Activated naive CD4-positive, alpha-beta T cell treated with Interleukin-2 at 50 U/mL for 16 hours (primary cell): ENCODE measurements at places on chromosomes 13 and 19.

- DNase-seq, result peak; percentile 73
Measured at GRCh38 chr19:7928741-7929701, 3.1 kb upstream of the CTXN1 start.

- DNase-seq, result peak; percentile 54
Measured at GRCh38 chr19:46821512-46822409, 28.9 kb downstream of the AP2S1 start.

GRCh38 chr13:73248711-73249580 is 190.1 kb downstream of the KLF5 start:
- DNase-seq, result no peak

GRCh38 chr13:44385401-44385800 is 11.8 kb downstream of the SERP2 start:
- no peak for DNase-seq

- DNase-seq, result no peak
Measured at GRCh38 chr13:100128373-100128772, 39.5 kb downstream of the PCCA start.

- DNase-seq, result no peak
Measured at GRCh38 chr19:54502518-54503048, at the start of gene LAIR2. Gene LAIR2, plus strand, starts transcription at chr19:54502831. Its CDS starts 88 bp downstream, at chr19:54502919.

DNA sequence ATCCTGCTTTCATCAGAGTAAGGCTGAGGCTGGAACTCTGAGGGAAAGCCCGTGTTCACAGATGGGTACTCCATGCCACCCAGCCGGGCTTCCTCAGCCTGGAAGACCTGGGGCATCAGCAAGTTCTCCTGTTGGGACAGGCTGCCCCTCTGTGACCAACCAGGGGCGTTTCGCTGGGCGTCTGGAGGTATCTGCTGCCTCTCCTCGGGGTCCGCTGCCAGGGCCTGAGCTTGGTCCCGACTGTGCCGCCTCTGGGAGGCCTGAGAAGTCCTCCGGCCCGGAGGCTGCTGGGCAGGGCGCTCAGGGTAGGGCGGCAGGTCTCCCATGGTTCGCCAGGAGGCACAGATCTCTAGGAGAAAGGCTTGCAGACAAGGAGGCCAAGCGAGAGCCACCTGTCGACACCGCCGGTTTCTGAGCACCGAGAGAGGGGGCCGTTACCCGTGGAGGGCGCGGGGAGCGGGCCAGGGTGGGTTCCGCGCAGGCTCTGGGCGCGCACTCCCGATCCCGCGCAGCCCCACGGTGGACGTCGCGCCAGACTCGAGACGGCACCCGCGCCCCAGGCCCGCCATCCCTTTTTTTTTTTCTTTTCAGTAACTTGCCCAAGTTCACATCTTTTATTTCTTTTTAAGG is at the start of gene RSPH6A:
TSS of gene RSPH6A (minus strand) at position 458 of the 630 bp plus-strand sequence. CDS start at position 326, 132 bp downstream.
- DNase-seq, result no peak

DNA sequence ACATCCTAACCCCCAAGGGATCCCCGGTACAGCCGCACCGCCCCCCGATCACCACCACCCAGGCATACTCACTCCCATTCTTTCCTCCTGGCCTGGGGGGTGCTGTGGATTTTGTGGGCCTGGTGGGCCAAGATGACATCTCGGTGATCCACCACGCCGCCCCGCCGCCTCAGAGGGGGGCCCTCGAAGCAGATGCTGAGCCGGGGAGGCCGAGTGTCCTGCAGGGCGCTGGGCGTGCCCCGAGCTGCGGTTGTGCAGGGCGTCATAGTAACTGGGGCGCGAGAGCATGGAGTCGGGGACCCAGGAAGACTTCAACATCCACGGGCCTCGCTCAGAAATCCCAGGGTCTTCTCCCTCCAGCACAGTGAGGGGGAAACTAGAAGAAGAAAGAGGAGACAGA is 93.4 kb upstream of the CACNA1A start:
- no peak for DNase-seq

GRCh38 chr19:44681992-44682790 is 10.9 kb downstream of the CEACAM19 start:
- no peak for DNase-seq
